Left hindlimb (tissue), 1 donor: ENCODE measurements at places on chromosomes 1 and 21.

DNA sequence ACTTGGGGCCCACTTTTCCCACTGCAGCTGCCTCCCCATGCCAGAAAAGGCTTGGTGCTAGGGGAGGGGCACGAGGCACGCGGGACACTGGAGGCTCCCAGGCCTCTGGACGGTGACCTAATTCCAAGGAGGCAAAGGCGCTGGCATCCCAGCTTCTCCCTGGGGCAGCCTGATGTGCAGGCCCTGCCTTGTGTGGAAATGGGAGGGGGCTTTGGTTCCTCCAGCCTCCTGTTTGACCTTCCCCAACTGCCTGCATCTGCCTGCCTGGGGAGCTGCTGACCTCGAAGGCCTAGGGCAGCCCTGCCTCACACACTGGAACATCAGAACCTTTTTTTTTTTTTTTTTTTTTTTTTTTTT lies 39.9 kb downstream of the KIAA1614 start:
- DNase-seq = peak; percentile 19

- DNase-seq = no peak
Measured at GRCh38 chr1:226601456-226601855, 52.9 kb downstream of the STUM start.

DNA sequence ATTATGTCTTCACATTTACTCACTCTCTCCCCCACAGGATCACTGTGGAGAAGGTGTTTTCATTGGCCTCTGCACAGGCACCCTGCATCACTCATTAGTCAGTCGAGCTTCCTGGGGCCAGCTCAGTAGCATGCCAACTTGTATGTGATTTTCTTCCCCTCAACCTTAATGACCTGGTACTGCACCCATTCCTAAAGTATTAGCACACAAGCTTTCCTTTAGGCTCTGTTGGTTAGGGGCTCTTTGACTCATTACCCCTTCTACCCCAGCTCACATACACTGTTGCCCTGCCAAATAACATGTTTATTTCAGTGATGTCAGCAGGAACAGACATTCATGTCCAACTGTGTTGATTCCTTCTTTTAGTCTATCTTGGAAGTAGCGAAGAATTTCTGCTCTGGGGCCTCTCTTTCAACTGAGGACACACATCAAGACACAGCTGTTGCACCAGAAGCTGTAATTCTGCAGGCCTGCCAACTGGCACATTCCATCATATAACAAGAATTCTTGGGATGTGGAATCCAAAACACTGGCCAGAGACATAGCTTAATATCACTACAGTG lies 603.5 kb upstream of the ADAMTS5 start:
- DNase-seq = peak; percentile 83

DNA sequence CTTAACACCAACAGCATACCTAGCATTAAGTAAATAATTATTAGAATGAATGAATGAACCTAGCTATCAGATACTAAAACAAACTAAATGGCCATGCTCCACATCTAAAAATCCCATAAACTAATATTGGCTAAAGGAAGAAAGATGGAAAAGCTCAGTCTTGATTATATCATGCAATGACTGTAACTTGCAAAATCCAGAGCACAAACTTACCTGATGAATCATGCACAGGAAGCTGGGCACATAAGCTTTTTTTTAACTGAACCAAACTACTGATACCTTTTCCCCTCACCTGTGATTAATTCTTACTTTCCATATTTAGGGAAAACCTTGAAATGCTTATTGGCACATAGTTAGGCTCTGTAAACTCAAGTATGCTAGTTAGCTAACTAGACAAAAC lies 70.2 kb downstream of the KIF14 start:
- DNase-seq = no peak
